ENCODE measurements at places on chromosomes 12 and 14. TPM values are rescaled to one million over a fixed set of nuclear protein-coding genes. Genes with fewer than 3 reads are reported as not detected.
A peak's percentile ranks its signal among the peaks of the same experiment; 100 is the strongest.

The VDR gene
- total RNA-seq: 0.40 TPM

The PGAM5 gene
- 22.7 TPM for total RNA-seq

The COL2A1 gene
- 88.7 TPM for total RNA-seq

The MRPL42 gene
- 44.9 TPM for total RNA-seq

GRCh38 chr14:92470811-92471210 lies 42.8 kb upstream of the RIN3 start:
- H3K36me3 ChIP-seq: no peaks in the 10 kb centered on the region
- H3K27ac ChIP-seq: no peak overlapping the region
- no peak overlapping the region for H3K4me3 ChIP-seq

DNA sequence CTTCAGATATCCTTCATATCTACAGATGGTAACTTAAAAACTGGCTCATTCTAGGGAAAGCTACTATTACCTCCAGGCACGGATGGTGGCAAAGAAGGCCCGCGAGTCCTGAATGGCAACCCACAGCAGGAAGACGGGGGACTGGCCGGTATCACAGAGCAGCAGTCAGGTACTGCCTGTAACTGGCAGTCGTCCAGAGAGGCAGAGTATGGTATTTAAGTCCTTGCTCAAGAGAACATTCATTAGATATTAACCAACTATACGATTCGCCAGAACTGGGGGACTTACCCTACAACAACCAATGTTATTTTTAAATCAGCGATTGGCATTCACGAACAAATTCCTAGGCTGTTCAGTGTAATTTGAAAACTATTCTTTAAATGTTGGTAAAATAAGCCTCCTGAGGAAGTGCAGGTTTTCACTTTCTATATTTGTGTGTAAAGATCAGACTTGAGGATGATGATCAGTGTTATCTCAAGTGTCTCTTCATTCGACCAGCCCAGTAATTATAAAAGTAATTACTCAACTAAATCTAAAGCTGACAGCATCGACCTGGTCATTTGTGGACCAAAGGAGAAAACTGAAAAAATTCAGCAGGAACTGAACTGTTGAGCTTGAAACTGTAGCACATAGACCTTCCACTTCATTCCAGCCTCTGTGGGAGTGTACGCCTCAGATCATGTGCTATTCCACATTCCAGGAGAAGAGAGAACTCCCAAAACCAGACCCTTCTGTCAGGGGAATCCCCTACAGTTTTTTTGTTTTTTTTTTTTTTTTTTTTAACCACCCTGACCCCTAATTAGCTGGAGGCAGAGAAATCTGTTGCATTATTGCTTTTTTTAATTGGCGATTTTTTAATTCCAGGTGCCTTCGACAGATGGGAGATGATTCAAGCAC lies 75.6 kb downstream of the ESR2 start:
- no peak for DNase-seq
- no peaks in the 10 kb centered on the region for H3K27me3 ChIP-seq
- no peak overlapping the region for H3K27ac ChIP-seq
- H3K36me3 ChIP-seq: peaks cover 74% of the 10 kb centered on the region
- no peak overlapping the region for H3K4me3 ChIP-seq

DNA sequence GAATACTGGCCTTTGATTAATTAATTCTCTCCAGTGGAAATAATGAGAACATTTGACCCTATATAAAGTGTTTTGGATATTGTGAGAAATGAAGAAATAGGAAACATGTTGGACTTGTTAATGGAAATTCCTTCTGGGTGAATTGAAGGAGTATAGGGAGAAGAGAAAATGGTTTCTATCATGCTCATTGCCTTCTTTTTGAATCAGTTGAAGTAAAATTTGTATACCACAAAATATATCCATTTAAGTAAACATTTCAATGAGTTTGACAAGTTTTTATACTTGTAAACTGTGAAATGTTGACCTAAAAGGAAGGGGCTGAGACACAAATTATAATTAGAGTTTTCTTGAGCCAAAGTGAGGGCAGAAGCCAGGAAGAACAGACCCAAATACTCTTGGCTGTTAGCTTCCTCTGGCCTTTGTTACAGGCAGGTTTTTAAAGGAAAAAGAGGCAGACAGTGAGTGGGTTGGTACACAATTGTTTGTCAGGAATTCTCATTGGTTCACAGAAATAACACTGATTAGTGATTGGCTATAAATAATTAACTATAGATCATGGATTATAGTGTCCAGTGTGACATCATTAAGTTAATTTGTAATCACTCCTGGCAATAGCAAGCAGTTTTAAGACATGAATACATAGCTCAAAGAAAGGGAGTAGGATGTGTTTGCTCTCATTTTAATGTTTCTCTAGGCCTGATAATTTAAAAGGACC lies 826 bp downstream of the ZNF705A start:
- no peak overlapping the region for H3K4me3 ChIP-seq
- no peaks in the 10 kb centered on the region for H3K4me1 ChIP-seq
- no peak for DNase-seq
- no peaks in the 10 kb centered on the region for H3K36me3 ChIP-seq
- no peak overlapping the region for H3K27ac ChIP-seq

GRCh38 chr14:54435500-54435981 lies 5.6 kb downstream of the CNIH1 start:
- H3K36me3 ChIP-seq: peaks cover 8% of the 10 kb centered on the region
- H3K27me3 ChIP-seq: no peaks in the 10 kb centered on the region
- no peak overlapping the region for H3K4me3 ChIP-seq

DNA sequence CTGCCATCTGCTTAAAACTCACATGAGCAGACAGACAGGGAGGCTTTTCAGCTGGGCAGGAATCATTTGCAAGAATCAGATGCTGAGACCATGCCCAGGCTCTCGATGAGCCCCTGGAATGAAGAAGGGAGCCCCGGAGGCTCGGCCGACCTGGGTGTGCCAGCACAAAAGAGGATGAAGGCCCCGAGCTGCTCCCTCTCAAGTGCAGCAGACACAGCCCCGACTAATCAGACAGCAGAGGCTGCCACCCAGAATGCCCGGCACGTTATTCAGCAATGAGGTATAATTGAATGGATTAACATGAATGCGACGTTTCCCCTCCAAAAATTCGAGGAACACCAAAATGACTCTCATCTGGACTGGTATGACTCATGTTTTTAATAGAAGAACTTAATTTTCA lies 58.9 kb downstream of the BCL11B start:
- DNase-seq: no peak
- peaks cover 11% of the 10 kb centered on the region for H3K4me1 ChIP-seq
- H3K36me3 ChIP-seq: no peaks in the 10 kb centered on the region
- H3K27me3 ChIP-seq: peaks cover 16% of the 10 kb centered on the region
- H3K4me3 ChIP-seq: no peak overlapping the region

GRCh38 chr14:74483321-74483720 lies 9.8 kb downstream of the NPC2 start:
- no peak overlapping the region for H3K4me3 ChIP-seq
- no peaks in the 10 kb centered on the region for H3K4me1 ChIP-seq
- peak; percentile 71 for DNase-seq
- H3K27me3 ChIP-seq: no peaks in the 10 kb centered on the region
- no peak overlapping the region for H3K27ac ChIP-seq

- H3K4me3 ChIP-seq: no peak overlapping the region
- no peak for DNase-seq
- H3K27ac ChIP-seq: no peak overlapping the region
- no peaks in the 10 kb centered on the region for H3K36me3 ChIP-seq
- no peaks in the 10 kb centered on the region for H3K27me3 ChIP-seq
These were observed 42.7 kb upstream of the SLC6A15 start for GRCh38 chr12:84955298-84955697.

GRCh38 chr14:81095539-81095938 lies 125.2 kb downstream of the GTF2A1 start:
- H3K36me3 ChIP-seq: no peaks in the 10 kb centered on the region
- H3K4me3 ChIP-seq: no peak overlapping the region
- H3K4me1 ChIP-seq: no peaks in the 10 kb centered on the region
- H3K27ac ChIP-seq: no peak overlapping the region
- DNase-seq: no peak

GRCh38 chr12:4320497-4320852 lies 538 bp upstream of the TIGAR start:
- H3K27me3 ChIP-seq: no peaks in the 10 kb centered on the region
- peak; percentile 19 for DNase-seq
- H3K4me3 ChIP-seq: peak overlapping the region; percentile 67
- H3K36me3 ChIP-seq: no peaks in the 10 kb centered on the region

DNA sequence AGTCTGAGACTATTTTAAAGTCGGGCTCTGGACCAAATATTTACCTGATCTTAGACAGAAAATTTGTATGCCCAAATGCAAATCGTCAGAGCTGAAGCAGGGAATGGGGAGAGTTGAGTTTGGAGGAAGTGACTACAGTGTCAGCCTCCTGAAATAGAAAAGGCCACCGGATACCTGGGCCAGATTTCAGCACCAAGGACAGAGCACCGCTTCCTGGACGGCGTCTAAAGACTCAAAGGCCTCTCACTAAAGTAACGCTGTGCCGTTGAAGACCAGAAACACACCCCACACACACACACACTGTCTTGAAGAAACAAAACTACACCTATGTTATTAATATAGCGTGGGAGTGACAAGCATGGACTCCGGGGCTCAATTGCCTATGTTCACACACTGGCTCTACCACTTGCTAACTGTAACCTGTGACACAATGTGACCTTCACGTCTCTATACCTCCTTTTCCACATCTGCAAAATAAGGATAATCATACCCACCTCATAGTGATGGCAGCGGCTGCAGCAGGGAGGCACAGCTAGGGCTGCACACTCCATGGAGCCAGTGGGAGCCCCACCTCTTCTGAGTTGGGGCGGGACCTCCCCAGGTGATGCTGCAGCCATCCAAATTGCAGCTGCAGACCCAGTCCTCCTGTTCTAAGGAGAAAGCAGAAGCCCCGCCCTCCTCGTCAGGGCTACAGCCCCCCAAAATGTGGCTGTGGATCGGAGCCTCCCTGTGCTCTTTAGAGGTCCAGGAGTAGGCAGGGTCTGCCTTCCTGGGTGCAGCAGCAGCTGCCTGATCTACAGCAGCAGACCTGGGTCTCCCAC lies 35.6 kb downstream of the KRT76 start:
- no peaks in the 10 kb centered on the region for H3K27me3 ChIP-seq
- DNase-seq: peak; percentile 83
- H3K36me3 ChIP-seq: no peaks in the 10 kb centered on the region
- no peak overlapping the region for H3K4me3 ChIP-seq

GRCh38 chr14:103207388-103208072 lies 84.3 kb downstream of the TNFAIP2 start:
- H3K36me3 ChIP-seq: no peaks in the 10 kb centered on the region
- H3K27me3 ChIP-seq: peaks cover 29% of the 10 kb centered on the region
- peak; percentile 63 for DNase-seq

DNA sequence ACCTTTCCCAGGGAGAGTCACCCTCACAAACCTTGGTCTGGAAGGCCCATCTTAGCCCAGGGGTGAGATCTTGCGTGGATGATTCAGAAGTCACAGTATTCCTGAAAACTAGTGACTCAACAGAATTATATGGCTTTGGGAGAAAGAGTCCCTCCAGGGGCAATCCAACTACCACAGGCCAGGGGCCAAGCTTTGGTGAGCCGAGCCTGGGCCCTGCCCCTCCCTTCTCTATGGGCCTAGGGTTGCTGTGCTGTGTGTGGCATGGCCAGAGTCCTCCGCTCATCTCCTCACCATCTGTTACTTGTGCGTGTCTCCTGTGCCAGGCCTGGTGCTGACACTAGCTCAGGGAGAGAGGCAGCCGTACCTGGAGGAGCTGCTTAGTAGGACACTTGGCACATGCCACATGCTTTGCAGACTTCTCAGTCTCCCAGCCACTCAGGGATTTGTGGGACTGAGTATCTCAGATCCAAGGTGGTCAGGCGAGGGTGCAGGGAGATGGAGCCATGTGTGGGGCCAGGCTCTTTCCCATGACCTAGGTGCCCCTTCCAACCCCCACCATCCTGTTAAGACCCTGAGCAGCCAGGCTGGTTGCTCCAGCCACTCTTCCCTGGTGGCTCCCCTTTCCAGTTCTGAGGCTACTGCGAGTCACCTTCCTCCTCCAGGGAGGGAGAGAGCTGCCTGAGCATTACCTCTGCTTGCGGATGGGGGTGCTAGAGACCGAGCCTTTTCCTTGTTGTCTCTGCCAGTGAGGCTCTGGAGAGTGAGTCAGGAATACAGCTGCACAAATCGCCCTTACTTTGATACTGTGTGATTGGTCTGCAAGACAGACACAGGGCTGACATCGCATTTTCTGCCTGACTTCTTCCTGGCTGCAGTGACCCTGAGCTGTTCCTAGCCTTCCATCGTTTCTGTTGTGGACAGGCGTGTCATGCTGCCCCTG lies 94.1 kb downstream of the SLC25A47 start:
- no peaks in the 10 kb centered on the region for H3K36me3 ChIP-seq
- no peaks in the 10 kb centered on the region for H3K27me3 ChIP-seq
- no peak overlapping the region for H3K27ac ChIP-seq
- no peak overlapping the region for H3K4me3 ChIP-seq
- peaks cover 5% of the 10 kb centered on the region for H3K4me1 ChIP-seq

DNA sequence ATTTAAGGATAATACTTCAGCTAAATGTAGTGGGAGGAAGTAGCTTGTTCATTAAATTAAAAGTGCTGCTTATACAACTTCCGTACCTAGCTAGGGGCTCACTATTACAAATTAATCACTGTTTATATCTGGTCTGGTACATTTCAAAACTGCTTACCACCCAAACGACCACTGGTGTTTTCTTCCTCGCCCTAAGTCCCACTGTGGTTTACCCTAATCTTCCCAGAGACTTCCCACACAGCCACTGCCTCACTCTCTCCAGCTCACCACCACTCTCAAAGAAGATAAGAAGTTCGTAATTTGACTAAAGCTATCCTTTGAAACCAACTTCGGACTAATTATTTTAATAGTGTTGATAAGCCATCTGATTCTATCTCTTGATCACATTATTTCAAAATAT lies 62.6 kb downstream of the PLXNC1 start:
- no peak overlapping the region for H3K4me3 ChIP-seq
- H3K4me1 ChIP-seq: peaks cover 7% of the 10 kb centered on the region
- no peak for DNase-seq
- H3K27ac ChIP-seq: no peak overlapping the region
- no peaks in the 10 kb centered on the region for H3K36me3 ChIP-seq
- H3K27me3 ChIP-seq: no peaks in the 10 kb centered on the region
